Stimulated activated CD8-positive, alpha-beta memory T cell treated with anti-CD3 and anti-CD28 coated beads, Interleukin-2, amount 100 ng/mL, for 1 hour (primary cell): ENCODE measurements at places on chromosomes 4 and X.

- DNase-seq: no peak
These were observed 38.8 kb downstream of the CLCN3 start for GRCh38 chr4:169658975-169659715.

DNA sequence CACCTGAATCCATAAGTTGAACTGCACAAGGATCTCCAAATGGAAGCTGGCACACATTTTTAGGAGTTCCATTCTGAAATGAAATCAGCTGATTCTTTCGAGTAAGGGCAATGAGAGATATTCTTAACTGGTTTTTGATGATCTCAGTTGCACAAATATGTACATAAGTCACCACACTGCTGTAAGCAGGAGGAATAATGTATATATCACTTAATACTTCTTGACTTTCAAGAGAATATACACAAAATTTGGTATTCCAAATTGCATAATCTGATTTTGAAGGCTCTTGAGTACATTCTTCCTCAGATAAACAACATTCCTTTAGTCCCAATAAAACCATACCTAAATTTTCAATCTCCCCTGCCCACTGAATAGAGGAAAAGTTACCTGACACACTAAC is 8.2 kb downstream of the FANCB start:
- no peak for DNase-seq

DNA sequence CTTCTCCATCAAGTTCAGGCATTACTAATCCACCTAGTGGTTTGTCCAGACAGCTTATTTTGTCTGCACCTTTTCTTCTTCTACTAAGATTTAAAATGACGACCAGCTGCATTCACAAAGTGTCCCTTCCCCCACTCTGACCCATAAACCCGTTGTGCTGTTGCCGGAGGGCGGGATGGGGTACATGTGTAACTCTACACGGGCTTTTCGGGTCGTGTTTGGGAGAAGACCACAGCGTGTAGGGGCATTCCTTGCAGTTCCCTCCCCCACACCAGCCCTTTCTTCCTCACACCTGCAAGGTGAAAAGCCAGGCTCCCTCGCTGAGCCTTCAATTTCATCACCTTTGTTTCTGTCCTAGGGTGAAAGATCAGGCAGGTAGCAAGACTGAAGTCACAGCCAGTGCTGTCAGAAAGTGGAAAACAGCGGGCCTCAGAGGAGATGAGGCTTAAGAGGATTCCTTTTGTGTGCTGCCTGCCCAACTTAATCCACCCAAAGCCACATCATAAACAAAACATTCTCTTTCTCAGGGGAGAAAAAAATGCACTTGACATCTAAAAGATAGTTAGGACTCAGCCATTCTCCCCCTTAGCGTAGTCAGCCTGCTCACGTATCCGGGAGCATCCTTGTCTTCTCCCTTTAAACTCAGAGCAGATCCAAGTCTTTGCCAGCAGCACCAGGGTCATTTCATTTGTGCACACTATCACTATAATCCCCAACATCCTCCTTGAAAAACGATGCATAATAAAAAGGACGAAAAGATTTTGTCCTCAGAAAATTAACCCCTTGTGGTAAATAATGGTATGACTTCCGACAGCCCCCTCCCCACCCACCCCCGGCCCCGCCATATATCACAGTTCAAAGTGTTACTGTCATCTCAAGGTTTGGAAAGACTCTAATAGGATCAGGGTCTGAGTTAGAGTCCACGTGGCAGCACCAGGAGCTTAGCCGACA is 599.0 kb downstream of the RAB28 start:
- DNase-seq: no peak

GRCh38 chr4:175656649-175657048 is 155.4 kb downstream of the GPM6A start:
- DNase-seq: no peak

DNA sequence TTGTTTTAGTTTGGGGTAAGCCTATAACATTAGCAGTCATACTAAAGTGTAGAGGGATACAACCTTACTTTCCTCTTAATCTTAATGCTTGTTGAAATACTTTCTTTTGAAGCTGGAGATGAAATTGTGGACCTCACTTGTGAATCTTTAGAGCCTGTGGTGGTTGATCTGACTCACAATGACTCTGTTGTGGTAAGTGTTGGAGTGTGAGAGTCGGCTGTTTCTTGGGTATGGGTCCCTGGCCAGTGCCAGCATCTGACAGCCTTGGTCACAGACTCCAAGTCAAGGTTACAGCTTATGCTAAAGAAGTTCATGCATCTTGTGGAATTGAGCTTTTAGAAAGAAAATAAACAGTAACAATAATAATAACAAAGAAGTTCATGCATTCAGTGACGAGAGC is 31.6 kb downstream of the RNF4 start:
- DNase-seq: no peak

- no peak for DNase-seq
These were observed 126.0 kb downstream of the PPP3CA start for GRCh38 chr4:101221294-101221693.

GRCh38 chrX:1391707-1392375 is at the start of gene SLC25A6:
Gene SLC25A6, minus strand, starts transcription at chrX:1392113. Its CDS starts 104 bp downstream, at chrX:1392009.
- peak; percentile 99 for DNase-seq

GRCh38 chr4:151045907-151046306 is 30.8 kb upstream of the LRBA start:
- no peak for DNase-seq
